ENCODE measurements at places on chromosomes 1 and 21.
A peak's percentile ranks its signal among the peaks of the same experiment; 100 is the strongest.

- DNase-seq: no peak
Observed at GRCh38 chr1:25019337-25020172, 89.5 kb upstream of the RUNX3 start.

- no peak for DNase-seq
Observed at GRCh38 chr1:56250809-56251208, 328.6 kb downstream of the PLPP3 start.

- DNase-seq: no peak
Observed at GRCh38 chr1:161921491-161921890, 102.2 kb downstream of the OLFML2B start.

- no peak for DNase-seq
Observed at GRCh38 chr1:177145106-177146070, 19.1 kb downstream of the ASTN1 start.

DNA sequence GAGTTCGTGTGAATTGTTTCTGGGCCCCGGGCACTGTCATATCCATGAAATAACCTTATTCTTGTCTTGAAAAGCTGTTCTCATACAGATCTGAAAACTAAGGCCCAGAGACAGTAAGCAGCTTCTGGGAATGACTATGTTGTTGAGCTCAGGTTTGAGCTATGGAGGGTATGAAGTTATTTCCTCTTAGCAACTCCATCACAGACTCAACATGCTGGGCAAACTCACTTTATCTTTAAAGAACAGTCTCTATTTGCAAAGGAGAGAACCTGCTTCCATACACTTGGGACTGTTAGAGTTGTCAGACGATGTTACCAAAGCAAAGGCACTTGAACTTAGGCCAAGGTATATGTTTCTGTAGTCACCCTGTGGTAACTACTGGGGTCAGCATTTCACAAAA lies 90.0 kb downstream of the GPR88 start:
- no peak for DNase-seq

DNA sequence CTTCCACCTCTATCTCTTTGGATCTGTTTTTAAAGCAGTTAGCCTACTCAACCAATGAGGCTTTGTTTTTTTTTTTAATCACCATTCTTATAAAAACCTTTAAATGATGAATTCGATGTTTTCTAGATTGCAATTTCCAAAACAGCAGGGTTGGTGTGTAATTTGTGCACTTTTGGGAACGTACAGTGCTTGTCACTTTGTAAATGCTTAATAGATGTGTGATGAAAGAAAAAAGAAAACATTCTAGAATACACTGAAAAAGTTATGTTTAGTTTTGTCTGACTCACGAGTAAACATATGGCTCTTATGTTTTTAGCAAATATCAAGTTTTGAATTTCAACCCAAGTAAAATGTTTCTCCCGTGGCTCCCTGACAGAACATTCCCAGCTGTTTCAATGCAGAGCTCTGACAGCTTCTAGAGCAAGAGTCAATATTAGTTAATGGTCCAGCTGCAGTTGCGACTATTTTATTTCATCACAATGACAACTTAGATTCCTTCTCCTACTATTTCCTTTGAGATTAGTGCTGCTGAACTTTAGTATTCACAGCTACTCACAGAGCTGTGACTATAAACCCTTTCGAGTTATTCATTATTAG lies 362.5 kb upstream of the ADAMTS5 start:
- DNase-seq: no peak

- peak; percentile 42 for DNase-seq
Observed at GRCh38 chr1:210754878-210755665, 378.9 kb downstream of the KCNH1 start.

- no peak for DNase-seq
Observed at GRCh38 chr21:42759594-42759927, 106.1 kb downstream of the PDE9A start.

GRCh38 chr1:87888446-87888845 lies 559.8 kb downstream of the LMO4 start:
- no peak for DNase-seq

- no peak for DNase-seq
Observed at GRCh38 chr1:94778808-94779207, 41.3 kb upstream of the SLC44A3 start.

DNA sequence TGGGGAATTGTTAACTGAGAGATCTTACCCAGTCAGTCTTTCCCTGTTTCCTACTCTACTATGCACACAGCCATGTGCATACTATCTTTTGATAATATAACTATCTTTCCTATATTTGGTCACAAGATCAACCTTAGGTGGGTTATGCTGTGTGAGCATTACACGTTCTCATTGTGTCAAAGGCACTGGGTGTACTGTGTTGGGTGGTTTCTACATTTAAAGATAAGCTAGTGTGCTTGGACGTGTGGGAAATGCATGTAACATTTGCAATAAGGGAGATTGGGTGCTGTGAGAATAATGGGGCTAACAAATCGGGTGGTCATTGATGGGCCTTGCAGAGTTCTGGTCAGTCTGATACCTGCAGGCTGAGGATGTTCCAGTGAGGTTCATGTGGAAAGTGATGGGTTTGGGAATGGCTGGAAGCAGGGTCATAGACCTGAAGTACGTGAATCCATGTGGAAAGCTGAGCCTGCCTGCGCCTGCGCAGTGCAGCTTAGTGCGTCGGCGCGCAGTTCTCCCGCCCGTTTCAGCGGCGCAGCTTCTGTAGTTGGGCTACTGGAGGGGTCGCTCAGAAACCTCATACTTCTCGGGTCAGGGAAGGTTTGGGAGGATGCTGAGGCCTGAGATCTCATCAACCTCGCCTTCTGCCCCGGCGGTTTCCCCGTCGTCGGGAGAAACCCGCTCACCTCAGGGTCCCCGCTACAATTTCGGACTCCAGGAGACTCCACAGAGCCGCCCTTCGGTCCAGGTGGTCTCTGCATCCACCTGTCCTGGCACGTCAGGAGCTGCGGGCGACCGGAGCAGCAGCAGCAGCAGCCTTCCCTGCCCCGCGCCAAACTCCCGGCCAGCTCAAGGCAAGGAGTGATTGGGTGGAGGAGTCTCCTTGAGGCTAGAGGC lies at the start of gene MSH4:
Gene MSH4, plus strand, starts transcription at position 507 of the 897 bp plus-strand sequence. Its CDS starts 104 bp downstream, at position 611.
- no peak for DNase-seq

GRCh38 chr1:51930329-51930728 lies 51.8 kb upstream of the NRDC start:
- DNase-seq: no peak

DNA sequence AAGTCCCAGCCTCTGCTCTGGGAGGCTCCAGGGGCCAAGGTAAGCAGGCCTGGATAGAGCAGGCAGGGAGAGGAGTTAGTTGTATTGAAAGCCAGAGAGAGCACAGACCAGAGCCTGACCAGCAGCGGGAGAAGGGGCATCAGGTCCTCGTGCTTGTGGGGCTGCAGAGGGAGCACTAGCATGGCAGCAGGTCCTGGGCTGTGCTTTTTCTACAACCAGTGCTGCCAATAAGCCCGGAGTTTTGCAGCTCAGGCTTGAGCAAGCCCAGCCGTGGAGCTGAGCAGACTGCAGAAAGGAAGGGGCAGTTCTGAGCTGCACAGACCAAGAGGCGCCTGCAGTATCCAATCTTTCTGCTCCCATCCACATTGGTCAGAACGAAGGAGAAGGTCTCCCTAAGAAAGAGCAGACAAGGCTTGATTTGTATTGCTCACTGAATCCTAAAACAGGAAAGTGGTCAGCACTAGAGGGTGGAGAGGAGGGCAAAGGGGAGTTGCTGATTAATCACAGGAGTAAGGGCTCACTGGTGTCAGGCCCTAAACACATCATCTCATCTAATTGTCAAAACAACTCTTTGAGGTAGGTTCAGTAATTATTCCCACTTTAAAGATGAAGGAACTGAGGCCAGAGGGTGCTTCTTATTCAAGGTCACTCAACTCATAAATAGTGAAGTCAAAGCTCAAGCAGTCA lies 2.7 kb downstream of the DENND2D start:
- no peak for DNase-seq

- DNase-seq: no peak
Observed at GRCh38 chr21:38507374-38507942, 9.2 kb upstream of the ERG start.

- no peak for DNase-seq
Observed at GRCh38 chr1:8980656-8981055, 35.0 kb downstream of the CA6 start.

DNA sequence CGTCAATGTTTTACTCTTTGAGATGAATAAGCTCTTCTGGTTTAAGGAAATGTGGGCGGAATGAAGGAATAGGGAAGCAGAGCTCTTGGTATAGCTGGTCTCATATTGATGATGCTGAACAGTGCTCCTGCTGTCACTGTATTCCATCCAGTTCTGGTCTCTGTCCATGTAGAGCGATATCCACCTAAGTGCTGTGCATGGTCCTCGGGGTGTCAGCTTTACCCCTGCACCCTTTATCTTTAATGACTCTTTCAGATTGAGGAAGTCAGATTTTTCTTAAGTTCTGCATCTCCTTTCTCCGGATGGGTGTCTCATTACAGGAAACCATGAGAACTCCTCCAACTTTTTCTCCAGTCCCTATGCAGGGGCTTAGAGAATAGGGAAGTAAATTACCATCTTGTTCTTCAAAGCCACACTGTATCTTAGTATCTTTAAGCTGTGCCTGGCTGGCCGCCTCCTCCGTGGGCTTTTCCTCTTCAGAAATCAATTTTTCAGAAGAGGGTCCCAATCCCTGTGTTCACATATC lies 52.9 kb downstream of the PDE4B start:
- no peak for DNase-seq

- no peak for DNase-seq
Observed at GRCh38 chr1:166083887-166084286, 82.9 kb downstream of the FAM78B start.

DNA sequence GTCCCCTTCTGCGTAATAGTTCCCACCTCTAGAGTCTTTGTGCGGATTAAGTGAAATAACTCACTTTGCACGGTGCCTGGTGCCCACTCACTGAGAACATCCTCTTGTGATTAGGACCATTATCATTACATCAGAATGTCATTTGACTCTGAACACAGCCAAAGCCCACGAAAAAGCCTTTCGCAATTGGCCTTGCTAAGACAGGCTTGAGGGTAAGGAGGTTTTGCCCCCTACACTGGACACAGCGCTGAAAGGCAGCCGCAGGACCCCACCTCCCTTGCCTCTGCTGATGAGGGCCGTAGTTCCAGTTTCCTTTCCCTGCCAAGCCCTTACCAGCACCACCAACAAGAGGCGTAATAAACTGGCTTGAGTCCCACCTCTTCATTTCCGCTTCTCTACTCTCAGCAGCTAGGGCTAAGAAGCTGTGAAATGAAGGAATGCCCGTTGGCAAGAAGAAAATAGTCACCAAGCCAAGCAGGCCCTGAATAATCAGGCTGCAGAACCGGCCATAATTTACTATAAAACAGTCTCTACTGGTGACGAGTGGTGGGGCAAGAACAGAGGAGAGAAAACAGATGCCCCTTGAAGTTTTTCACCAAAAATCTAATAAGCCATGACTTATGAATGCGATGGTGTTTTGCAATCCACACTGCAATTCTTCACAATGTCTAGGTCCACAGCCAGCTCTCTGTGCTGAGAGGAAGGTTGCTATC lies 53.1 kb downstream of the SH3GLB1 start:
- DNase-seq: no peak

GRCh38 chr1:183651612-183652011 lies 1.5 kb downstream of the APOBEC4 start:
- no peak for DNase-seq

GRCh38 chr1:200901350-200901749 lies 6.7 kb downstream of the INAVA start:
- DNase-seq: no peak
